ENCODE measurements at places on chromosomes 12 and 14. TPM values are rescaled to one million over a fixed set of nuclear protein-coding genes. Genes with fewer than 3 reads are reported as not detected.

The FAM90A1 gene
- total RNA-seq, result not detected

The SMCO2 gene
- not detected for total RNA-seq

The SRRM4 gene
- total RNA-seq, result not detected

The GTF2A1 gene
- 12.6 TPM for total RNA-seq

The ENO2 gene
- 95.5 TPM for total RNA-seq

The SLCO1B1 gene
- not detected for total RNA-seq

The TMEM19 gene
- 10.0 TPM for total RNA-seq

The GALNT9 gene
- total RNA-seq, result not detected

The PTHLH gene
- not detected for total RNA-seq

Data from CD8-positive, alpha-beta T cell (primary cell).